Left renal cortex interstitium (tissue), 4 donors: ENCODE measurements at places on chromosomes 5 and 9. TPM values are rescaled to one million over a fixed set of nuclear protein-coding genes. Genes with fewer than 3 reads are reported as not detected.

DNA sequence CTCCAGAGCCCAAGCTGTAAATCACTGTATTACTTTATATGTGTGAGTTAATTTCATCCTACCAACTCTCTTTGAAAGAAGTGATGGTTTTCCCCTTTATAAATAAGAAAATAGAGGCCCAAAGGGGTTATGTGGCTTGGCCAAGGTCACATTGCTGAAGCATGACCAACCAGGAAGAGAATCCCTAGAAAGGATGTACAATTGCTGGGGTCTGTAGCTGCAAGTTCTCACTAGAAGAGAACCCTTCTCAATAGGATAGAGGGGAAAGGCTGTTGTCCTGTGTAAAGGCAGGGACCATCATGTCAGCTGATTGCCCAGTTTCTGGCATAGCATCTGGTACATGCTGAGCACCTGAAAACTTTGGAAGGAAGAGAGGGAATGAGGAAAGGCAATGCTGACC is 39.0 kb upstream of the FAT2 start:
- DNase-seq, result no peak

Gene RASGRF2
- polyA plus RNA-seq, result 1.6 TPM

- DNase-seq, result no peak
These were observed 13.9 kb downstream of the PRRC2B start for GRCh38 chr9:131407717-131408195.

- DNase-seq, result no peak
These were observed 742.1 kb downstream of the MTRR start for GRCh38 chr5:8611067-8611466.

DNA sequence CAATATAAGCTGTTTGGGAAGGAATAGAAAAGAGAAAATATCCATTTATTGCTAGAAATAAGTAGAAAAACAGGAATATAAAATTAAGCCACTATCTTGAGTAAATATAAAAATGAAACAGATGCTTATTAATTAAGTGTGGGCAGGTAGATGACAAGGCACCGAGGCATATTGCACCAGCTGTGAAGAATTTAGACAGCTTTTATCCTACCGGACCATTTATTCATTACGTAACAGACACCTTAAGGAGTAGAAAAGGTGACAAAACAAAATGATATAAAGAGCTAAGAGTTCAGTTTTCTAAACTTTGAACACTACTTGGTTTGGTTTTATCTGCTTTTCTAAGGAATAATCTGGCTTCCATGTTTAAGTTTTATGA is 404.1 kb downstream of the PTPRD start:
- no peak for DNase-seq

GRCh38 chr5:135135530-135136226 is 101.7 kb upstream of the PITX1 start:
- no peak for DNase-seq

DNA sequence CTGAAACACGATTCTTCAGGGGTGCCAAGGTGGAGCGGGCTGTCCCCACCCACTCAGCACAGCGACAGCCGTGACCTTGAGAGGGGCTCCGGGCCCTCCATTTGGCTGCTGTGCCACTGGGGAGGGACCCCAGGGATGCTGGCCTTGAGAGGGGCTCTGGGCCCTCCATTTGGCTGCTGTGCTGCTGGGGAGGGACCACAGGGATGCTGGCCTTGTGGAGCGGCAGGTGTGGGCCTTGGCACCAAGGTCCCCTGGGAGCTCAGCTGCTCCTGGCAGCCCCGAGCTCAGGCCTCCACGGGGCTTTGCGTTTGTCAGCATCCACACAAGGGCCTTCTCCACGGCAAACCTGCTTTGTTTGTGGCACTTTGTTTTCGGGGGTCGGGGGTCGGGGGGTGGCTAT is 137.6 kb upstream of the LPCAT1 start:
- DNase-seq, result no peak

- no peak for DNase-seq
These were observed 544.7 kb upstream of the KLF4 start for GRCh38 chr9:108033976-108034964.

Gene PCDHA10
- 0.13 TPM for polyA plus RNA-seq

GRCh38 chr9:76534026-76534425 is 75.0 kb downstream of the GCNT1 start:
- no peak for DNase-seq

DNA sequence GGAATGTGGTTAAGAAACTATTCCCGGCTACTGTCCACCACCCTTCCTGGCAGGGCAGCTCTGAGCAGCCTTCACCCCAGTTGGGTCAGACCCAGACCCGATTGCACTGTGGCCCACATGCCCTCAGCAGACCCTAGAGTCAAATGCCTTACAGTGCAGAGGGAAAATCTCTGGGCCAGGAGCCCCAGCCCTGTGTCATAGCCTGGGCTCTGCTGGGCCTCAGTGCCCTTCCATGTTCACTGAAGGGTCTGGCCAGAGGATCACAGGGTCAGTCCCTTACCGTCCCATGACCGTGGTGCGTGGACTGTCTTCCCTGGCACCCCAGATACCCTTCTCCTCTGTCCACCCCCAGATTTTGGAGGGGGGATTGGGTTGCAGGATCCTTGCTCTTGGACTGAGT is 73.5 kb upstream of the COL5A1 start:
- no peak for DNase-seq

DNA sequence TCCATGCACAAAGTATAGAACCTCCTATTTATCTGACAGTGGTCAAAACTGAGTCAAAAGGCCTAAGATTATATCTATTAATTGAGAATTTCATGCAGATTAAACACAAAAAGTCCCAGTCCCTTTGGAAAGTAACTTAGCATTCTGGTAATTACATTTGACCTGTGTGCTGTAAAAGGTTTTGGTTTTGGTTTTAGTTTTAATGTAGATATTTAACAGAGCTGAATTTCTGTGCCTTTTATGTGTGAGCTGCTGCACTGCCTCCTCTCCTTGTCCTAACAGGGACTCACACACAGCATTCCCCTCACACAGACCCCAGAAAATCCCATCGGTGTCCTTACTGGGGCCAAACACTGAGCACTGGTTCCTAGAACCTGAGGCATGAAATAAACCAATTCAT is 31.0 kb upstream of the FSD1L start:
- DNase-seq, result no peak

Gene RAB3C
- 1.8 TPM for polyA plus RNA-seq

DNA sequence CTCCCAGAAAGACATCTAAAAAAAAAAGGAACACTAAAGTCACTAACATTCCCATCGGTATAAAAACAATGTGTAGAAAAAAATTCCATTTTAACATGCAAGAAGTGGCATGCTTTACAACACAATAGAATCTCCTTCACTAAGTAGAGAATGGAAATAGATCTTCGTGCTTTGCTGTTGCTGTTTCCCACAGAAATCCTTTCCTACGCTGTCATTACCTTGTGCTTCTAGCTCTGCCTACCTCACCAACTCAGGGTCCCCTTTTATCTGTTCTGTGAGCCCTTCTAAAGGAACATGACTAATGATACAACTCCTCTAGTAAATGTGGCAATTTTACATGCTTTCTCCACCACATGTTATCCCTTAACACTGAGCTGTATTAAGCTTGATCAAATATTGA is 202.9 kb downstream of the MCTP1 start:
- DNase-seq, result no peak

DNA sequence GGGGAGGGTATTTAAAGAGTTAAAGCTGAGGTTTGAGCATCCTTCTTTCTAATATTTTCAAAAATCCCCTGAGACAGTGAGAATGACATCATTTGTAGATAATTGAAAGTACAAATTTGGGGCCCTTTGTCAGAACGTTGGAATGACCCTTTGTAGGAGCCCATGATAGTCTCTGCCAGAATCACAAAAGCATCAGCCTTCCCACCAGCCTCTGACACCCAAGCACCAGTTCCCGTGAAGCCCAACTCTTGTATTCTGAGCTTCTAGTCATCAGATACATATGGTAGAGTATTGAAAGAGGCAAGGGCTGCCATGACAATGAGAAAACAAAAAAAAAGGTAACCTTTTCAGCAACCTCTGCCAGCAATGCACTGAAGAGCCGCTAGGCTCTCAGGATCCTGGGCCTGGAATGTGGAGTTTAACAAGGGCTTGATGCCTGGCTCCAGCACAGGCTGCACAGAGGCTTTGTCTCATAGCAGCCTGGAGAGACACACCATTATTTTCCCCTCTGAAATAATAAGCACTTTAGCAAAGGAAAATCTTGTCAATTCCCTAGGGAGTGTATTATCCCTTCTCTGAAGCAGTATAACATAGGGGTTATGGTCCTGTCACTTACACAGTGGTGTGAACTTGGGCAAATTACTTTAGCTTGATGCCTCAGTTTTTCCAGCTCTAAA is 114.4 kb downstream of the ZNF608 start:
- DNase-seq, result no peak

DNA sequence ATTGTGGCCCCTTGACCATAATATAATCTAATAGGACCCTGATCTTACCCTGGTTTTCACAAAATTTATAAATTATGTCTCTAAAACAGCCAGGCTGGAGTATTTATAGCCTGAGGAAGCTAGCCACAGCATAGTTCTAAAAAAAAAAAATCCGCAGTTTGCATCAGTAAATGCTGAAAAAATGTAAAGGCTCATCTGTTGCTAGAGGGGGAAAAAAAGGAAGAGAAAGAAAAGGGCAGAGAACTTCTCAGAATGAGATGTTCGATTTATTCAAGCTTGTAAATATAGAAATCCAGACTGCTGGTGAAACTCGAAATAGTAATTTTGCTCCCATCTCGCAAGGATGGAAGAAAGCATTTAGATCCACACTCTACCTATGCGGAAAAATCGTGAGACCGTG is 467.5 kb downstream of the NTRK2 start:
- DNase-seq, result no peak

DNA sequence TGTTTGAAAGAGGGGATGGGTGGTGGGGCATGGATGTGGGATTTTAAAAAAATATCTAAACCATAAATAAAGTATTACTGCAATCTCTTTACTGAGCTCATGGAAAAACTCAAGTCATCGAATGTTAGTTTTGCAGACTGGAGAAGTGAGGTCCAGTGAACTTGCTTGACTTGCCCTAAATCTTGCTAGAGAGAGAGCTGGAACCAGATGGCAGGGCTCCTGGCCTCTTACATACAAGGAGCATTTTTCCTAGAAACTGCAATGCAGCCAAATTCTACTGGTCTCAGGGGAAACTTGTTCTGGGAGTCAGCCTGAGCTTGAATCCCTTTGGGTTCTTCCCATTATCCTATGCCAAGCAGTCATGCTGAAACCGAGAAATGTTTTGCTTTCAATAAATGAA is 2.9 kb upstream of the TGFBI start:
- no peak for DNase-seq

- DNase-seq, result no peak
These were observed 152.4 kb downstream of the ALDH1A1 start for GRCh38 chr9:72800328-72800994.

DNA sequence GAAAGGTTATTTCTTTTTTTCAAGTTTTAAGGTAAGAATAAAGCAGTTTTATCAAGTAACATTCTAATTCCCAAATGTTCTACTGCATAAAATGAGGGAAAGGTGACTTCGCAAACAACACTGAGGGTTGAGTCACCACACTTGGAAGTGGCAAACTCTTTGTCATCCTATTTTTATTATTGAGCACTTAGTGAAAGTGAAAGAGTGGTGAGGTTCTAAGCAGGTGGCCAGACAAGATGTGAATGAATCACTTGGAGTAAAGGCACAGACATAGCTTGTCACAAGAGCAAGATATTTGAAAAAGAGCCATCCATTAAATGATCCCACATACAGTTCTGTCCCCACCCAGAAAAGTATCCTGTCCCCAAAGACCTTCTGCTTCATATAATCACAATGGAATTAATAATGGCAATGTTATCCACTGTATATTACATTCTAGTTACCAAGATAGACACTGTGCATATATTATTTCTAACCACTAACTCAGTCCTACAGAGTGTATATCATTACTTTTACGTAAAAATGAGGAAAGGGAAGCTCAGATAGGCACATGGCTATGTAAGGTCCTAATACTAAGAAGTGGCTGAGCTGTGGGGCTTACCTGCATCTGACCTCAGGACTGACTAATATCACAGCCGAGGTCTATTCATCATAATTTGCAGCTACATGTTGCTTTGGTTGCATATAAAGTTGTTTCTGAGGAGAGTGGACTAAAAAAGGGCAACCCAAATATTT is 730.4 kb upstream of the MEF2C start:
- no peak for DNase-seq

DNA sequence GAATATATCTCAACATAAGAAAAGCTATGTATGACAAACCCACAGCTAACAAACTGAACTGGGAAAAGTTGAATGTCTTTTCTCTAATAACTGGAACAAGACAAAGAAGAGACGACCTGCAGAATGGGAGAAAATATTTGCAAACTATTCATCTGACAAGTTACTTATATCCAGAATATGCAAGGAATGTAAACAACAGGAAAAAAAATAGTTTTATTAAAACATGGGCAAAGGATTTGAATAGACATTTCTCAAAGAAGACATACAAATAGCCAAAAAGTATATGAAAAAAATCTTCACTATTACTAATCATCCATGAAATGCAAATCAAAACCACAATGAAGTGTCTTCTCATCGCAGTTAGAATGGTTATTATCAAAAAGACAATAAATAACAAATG is 181.7 kb upstream of the TLX3 start:
- DNase-seq, result no peak

Gene IL5
- not detected for polyA plus RNA-seq

GRCh38 chr5:178081571-178082243 is 31.6 kb upstream of the N4BP3 start:
- no peak for DNase-seq

DNA sequence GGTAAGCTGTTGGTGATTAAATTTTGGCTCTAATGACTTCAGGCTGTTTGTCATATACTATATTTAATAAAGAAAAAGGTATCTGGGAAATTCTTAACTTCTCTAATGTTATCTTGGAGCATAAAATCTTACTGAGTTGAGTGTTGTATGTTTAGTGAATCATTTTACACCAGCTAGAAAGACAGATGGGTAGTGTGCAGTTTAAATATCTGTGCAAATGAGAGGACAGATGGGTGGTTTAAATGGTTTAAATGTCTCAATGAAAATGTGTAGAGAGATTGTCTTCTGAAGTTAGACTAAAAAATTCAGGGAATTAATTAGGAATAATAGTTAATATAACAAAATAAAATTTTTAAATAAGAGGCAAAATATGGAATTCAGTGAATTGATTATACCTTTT is 114.5 kb downstream of the FER start:
- DNase-seq, result no peak

GRCh38 chr9:116471944-116472506 is 215.1 kb upstream of the TRIM32 start:
- DNase-seq, result no peak

Gene FGF1
- 21.0 TPM for polyA plus RNA-seq

DNA sequence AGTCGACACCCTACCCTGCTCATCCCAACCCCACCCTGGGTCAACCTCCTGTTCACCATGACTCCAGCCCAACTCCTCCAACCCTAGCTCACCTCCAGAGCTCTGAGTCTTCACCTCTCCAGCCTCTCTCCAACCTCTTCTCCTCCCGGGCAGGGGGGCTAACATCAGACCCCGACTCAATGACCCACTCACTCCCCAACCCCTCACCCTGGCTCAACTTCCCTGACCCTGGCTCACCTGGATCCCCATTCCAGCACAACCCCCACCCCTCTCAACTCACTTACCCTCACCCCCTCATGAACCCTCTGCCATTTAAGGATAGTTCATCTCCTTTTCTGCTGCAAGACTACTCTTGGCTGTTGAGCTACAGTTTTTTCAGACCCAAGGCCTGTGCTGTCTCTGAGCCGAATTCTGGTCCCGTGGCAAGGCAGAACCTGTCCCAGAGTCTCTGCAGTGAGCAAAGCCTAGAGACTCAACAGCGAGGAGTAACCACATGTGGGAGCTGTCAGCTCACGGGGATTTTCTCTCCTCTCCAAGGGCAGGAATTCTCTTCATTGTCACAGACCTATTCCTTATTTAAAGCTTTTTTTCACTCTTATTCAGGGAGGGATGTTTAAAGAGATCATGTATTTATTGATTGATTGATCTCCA is 29.8 kb downstream of the ANKRD33B start:
- no peak for DNase-seq

Gene RHOBTB3
- 80.5 TPM for polyA plus RNA-seq

Gene CCL21
- 7.7 TPM for polyA plus RNA-seq
